ENCODE measurements at places on chromosomes 16 and 17. TPM values are rescaled to one million over a fixed set of nuclear protein-coding genes. Genes with fewer than 3 reads are reported as not detected.

SLC16A11 gene
- total RNA-seq = not detected

TAT gene
- total RNA-seq = not detected

MYH11 gene
- total RNA-seq = 0.37 TPM

ALOX12B gene
- not detected for total RNA-seq

ALDH3A1 gene
- 4.0 TPM for total RNA-seq

TNS4 gene
- total RNA-seq = 0.06 TPM

CDH1 gene
- not detected for total RNA-seq

EVPL gene
- not detected for total RNA-seq

KRT12 gene
- total RNA-seq = not detected

ASGR1 gene
- 0.25 TPM for total RNA-seq

RAB37 gene
- 0.06 TPM for total RNA-seq

HSPB9 gene
- not detected for total RNA-seq

INCA1 gene
- total RNA-seq = 0.19 TPM

RPH3AL gene
- total RNA-seq = 2.1 TPM

TEN1 gene
- total RNA-seq = 13.2 TPM

TLCD2 gene
- total RNA-seq = 3.6 TPM
